ENCODE measurements at places on chromosomes 6 and 20.

GRCh38 chr6:130518588-130518987, 152.8 kb downstream of the TMEM200A start:
- no peak for DNase-seq

DNA sequence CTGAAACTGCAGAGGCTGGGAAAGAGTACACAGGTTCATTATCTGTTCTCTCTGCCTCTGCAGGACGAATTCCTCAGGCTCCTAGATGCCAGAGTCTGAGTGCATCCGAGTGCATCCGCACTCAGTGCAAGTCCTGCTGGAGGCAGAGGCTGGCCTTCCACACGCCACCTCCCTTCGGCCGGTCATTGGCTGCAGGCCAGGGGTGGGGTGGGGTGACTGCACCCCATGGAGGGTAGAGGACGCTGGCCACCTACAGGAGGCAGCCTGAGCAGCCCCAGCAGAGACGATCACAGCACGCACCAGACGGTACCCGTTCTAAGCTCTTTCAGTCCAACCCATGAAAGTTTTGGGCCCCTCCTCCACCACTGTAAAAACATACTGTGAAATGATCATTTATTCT, 11.7 kb downstream of the SFT2D1 start:
- DNase-seq = no peak

DNA sequence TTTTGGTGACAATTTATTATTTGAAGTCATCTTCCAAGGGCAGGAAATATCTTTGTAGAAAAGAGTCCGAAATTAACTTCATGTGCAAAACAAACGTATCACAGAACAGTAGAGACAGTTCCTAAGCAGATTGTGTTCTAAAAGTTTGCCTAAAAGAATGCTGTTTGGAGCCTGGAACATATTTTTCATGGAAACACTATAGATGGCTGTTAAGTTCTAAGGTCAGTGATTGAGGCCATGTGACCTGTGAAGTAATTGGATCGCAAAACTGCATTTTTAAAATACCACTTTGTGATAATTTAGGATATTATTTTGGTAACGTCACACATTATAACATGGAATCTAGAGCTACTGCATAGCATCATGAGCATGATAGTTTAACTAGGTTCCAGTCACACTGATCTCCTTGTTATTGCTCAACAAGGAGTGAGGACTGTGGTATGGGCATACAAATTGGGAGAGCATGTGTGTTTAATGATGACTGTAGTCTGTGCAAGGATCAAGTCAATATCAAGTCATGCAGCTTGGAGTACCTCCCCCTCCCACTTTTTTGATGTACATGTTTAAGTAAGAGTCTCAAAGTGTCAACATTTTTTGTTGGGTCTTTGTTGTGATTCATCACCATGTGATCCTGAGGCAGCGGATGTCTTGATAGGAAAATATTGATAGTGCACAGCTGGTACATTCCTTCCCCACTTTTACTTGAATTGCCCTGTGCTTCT, 609.3 kb upstream of the CITED2 start:
- no peak for DNase-seq

GRCh38 chr20:52895235-52895634, 76.9 kb upstream of the TSHZ2 start:
- no peak for DNase-seq

DNA sequence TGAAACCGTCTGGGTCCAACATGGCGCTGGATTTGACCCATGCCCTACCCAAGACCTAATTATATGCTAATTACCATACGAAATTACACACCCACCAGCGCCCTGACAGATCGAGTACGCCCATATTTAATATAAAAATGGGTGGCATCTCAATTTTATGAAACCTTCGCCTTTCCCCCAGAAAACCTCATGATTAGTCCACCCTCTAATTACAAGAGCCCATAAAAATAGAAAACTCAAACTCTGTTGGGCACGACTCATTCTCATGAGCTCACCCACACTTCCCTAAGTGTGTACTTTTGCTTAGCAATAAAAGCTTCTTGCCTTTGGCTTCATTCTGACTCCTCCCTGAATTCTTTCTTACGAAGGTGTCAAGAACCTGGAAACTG, 136.4 kb downstream of the OR2B2 start:
- no peak for DNase-seq

GRCh38 chr20:59668926-59669850, 64.8 kb downstream of the PHACTR3 start:
- no peak for DNase-seq

DNA sequence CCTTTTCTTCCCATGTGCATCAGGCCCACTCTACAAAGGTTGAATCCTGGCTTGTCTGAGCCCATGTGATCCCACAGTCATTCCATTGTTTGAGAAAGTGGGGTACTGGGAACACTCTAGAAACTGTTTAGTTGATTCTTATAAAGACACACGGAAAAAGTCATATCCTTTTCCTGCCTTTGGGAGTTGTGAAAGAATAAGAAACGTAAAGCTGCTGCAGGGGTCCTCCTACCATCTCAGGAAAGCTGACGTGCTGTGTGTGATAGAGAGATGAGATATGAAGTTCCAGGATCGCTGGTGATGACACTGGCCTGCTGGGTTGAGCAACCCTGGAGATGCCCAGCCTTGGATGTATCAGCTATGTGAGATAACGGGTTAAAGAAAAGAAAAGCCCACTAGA, 21.3 kb upstream of the HLA-DRB5 start:
- no peak for DNase-seq

DNA sequence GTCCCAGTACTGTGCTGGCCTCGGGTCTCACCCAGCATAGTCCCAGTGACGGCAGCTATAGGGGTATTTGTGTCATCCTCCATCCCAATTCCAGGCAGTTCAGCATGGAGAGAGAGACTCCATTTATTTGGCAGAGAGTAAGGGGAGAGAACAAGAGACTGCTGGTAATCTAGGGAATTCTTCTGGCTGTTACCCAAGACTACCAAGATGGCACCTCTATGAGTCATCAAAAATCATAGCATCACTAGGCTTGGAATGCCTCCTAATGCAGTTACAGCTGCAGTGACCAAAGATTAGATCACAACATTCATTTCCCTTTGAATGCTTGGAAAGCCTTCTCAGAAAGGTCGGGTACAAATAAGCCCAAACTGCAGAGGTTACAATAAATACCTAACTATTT, 660.4 kb upstream of the FLRT3 start:
- no peak for DNase-seq

GRCh38 chr6:13538084-13538483, 36.3 kb upstream of the SIRT5 start:
- DNase-seq = no peak

- DNase-seq = no peak
Observed at GRCh38 chr6:165984729-165985275, 182.8 kb downstream of the TBXT start.

GRCh38 chr6:16129623-16130401, 926 bp downstream of the MYLIP start:
- peak; percentile 51 for DNase-seq

- no peak for DNase-seq
Observed at GRCh38 chr6:30841644-30842504, 42.4 kb upstream of the DDR1 start.

GRCh38 chr20:23235173-23236027, 115.2 kb upstream of the NXT1 start:
- peak; percentile 74 for DNase-seq

DNA sequence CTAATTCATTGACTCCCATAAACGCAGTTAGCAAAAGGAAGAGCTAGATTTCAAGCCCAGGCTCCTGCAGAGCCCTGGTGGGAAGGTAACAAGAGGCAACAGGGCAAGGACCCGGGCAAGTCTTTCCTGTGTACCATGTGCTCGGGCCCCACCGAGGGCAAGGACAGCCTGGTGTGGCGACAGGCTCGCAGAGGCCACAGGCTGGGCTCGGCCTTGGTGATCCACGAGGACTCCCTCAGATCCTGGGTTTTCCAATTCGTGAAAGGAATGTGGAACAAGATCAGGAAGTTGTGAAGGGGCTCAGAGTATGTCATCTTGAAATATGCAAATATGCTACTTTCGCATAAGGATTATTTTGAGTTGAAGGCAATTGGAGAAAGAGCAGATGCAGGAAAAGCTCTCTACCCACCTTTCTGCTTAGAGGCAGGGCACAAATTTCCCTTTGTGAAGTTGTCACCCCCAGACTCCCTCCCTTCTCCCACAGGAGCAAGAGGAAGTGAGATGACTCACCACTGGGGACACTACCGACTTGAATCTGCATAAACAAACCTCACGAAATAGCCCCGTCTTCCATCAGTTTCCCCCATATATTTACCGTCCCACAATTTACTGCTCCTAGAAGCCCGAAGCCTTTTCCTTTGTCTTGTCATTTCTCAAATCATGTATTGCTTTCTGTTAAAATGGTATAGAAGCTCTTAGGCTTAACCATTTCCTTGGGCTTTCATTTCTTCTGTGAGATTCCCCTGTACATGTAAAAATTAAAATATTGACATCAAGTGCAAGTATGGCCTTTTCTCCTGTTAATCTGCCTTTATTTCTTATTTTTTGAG, 79.0 kb downstream of the PSMG4 start:
- DNase-seq = no peak

- no peak for DNase-seq
Observed at GRCh38 chr20:58634521-58635278, 16.4 kb upstream of the STX16 start.

DNA sequence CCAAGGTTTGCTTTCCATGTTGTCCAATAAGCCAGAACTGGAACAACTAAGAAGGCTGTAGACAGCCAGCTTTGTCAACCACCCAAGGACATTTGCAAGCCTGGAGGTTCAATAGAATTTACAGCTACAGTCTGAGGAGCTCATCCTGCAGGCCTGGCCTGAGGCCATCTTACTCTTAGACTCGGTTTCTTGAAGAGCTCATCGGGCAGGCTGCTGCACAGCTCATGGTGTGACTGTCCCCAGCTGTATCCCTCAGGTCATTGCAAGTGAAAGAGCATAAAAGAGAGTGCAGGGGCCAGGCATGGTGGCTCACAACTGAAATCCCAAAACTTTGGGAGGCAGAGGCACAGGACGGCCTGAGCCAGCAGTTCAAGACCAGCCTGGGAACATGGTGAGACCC, 96.9 kb upstream of the FOXQ1 start:
- no peak for DNase-seq

- DNase-seq = no peak
Observed at GRCh38 chr6:14944593-14944992, 301.3 kb upstream of the JARID2 start.

- no peak for DNase-seq
Observed at GRCh38 chr6:130183271-130184222, 39.2 kb downstream of the SAMD3 start.

DNA sequence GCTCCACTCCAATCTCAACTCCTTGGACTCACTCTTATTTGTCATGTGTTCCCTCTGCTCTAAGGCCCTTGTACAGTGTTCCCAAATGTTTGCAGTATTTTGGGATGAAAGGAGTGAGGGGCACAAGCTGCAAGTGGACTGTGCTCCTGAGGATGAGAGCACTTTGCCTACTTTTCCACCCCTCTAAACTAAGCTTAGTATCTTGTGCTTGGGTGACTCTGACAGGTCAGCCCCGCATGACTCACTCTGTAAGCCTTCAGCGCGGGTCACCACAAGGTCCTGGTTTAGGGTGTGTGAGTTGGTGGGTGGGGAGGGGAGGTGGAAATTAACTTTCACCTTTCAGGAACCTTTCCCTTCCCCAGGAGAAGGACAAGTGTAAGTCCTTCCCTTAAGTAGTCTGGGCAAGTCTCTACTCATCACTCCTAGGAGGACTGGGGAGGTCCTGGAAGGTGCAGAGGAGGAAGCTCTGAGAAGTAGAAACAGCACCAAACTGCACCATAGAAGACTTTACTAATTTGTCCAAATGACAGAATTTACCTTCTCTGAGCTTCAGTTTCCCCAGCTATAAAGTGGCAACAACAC, 68.8 kb upstream of the EPB41L1 start:
- no peak for DNase-seq

DNA sequence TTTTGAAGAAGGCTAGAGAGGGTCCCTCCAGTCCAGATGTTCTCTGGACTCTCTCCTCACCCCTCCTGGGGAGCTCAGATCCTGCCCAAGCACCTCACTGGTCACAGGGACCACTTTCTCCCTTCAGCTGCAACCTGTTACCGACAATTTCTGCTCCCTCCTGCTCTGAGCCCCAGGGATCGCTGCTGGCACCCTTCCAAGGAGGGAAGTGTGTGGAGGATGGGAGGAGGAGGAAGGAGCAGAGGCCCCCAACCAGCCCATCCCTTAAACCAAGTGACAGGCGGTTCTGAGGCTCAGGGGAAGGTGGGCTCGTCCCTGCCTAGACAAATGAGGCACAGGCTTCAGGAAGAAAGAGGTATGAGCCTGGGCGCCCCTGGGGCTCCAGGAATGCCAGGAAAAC, 13.9 kb downstream of the PMEPA1 start:
- DNase-seq = no peak

DNA sequence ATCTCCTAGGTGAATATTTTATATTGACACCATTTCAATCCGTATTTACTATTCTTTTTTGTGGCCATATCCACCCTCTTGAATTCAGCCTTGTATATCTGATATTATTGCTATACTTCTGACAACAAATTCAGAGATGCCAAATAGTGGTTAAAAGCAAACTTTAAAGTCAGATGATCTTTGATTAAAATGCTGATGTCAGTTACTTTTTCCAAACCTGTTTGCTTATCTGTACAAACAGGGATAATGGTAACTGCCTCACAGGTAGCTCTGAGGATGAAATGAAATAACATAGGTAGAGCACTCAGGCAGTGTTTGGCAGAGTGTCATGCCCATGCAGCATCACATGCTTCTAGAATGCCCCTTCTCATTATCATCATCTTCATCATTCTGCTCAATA, 19.2 kb downstream of the PPIL6 start:
- DNase-seq = no peak

GRCh38 chr6:68196645-68197044, 438.4 kb upstream of the ADGRB3 start:
- DNase-seq = no peak

DNA sequence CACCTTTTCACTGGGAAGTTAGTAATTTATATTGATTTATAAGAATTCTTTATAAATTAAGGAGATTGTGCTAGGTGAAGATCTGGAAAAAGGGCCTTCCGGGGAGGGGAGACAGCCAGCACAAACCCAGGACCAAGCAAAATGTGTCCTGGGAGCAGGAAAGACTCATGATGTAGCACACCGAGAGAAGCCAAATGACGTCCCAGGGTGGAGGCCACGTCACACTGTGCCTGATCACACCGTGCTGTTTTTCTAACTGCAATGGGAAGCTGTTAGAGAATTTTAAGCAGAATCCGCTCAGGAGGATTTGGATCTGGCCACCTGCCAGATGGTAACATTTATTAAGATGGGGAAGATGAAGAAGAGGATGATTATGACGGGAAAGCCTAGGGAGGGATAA, 72.7 kb upstream of the AKAP12 start:
- DNase-seq = no peak

DNA sequence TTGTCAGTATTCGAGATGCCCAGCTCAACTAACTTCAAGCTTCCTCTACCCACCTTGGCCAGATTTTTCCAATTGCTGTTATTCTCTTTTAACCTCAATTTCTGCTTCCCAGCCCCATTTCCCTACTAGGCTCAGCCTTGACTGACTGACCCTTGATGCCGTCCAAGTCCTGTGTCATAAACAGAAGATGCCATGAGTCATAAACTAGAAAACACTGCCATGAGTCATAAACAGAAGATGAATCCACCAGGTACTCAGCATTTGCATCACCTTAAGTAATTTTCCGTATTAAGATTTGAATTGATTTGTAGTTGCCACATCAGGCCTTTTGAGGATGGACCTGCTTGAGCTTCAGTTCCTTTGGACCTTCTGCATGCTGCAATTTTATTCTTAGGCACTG, 123.8 kb downstream of the FAM83B start:
- DNase-seq = no peak

GRCh38 chr20:54340667-54341081, 132.8 kb downstream of the PFDN4 start:
- DNase-seq = no peak

GRCh38 chr6:118668761-118669385, 17.5 kb upstream of the CEP85L start:
- DNase-seq = no peak
